Brain microvascular endothelial cell (primary cell): ENCODE measurements at places on chromosomes 7 and 10.

DNA sequence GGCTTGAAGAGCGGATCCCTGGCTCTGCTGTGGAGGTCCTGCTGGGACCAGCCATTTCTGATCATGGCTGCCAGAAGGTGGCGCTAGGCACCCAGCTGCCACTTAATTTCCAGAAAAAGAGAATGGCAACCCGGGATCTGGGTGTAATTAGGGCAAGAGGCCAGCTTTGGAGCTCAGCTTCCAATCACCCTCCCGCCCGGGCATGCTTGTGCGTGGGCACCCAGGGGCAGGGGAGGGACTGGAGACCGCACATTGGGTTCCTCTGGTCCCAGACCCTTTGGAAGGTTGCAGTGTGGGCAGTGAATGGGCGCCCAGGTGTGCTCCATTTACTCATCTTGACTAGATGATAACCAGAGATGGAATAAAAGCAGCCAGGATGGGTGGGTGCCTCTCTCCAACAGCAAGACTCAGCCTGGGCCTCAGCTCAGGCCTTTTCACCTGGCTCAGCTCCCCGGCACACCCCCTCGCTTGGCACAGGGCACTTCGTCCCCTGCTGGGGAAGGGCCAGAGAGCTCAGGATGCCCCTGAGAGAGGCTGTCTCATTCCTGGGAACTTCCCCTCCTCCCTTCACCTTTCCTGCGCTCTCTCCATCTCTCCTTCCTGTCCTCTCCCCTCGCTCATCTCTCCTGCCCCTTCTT is 14.7 kb downstream of the FAM241B start:
- DNase-seq, result peak; percentile 48

DNA sequence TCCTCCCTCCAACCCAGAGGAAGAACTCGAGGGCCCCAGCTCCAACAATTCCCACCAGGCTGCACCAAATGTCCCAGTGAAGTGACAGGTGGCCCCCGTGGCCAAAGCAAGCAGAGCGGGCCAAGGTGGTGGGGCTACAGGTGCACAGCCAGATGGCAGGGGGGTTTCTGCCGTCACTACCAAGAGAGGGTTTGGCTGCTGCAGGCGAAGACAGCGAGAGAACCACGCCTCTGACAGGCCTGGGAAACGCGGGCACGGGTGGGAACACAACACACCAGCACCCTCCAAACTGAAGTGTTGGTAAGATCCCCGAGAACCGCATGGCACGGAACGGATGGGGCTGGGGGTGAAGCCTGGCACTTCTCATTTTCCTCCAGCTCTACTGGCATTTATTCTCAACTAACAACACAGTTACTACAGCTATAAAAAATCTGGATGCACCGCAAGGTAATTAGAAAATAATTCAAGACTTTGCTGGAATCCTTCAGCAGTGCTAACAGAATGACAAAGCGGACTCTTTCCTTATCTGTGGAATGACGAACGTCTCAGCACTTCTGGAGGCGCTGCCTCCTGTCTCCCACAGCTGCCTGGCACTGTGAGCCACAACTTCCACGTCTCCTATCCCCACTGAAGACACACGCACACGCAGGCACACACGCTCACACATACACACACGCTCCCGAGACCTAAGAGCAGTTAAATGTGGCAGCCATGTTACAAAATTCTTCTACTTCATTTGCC is 167.9 kb downstream of the TCERG1L start:
- no peak for DNase-seq

DNA sequence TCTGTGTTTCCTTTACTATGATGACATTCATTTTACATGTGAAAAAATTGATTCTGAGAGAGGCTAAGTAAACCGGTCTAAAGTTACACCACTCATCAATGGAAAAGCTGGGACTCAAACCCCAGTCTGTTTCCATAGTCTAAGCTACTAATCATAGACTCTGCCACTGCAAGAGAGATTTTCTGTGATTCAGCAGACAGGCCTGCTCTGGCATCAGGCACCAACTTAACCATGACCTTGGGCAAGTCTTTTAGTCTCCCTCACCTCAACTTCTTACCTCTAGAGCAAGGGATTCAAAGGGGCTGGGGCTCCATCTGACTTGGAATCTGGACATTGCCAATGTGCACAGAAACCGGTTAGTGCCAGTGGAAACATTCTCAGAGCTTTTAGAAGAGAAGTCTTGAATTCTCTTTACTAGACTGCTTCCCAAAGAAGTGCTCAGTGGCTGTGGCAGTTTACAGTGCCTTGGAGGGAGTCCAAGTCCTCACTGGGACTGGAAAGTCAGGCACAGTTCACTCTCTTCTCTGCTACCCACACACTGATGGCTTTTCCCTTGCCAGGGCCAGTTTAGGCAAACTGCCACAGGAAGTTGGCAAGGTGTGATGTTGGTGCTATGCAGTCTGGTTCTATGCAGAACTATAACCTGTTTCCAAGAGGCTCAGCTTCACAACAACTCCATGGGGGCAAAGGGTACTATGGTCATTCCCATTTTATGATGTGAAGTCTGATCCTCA is 4.5 kb upstream of the BLNK start:
- DNase-seq, result no peak

GRCh38 chr10:98339799-98340198 is 71.8 kb upstream of the LOXL4 start:
- no peak for DNase-seq
